NCI-H1105 treated with DMSO at 0.1 percent for 48 hours (cell line): ENCODE measurements at places on chromosomes 6 and 20.

DNA sequence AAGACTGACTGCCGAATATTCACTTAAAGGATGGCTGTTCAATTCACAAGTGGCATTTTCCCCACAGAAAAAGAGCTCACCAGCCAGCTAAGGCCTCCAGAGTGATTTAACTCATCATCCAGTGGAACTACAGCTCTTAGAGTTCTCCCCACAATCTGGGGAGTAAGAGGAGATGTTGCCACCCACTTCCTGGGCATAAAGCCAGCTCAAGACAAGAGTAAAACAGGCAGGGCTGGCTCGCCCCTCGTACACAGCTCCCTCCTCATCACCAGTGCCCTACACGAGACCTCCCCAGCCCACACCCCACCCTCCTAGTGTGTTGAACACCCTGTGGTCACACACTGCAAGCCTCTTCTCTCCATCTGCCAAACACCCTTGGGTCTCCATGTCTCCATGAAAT lies 47.2 kb upstream of the IPCEF1 start:
- DNase-seq, result peak; percentile 27

DNA sequence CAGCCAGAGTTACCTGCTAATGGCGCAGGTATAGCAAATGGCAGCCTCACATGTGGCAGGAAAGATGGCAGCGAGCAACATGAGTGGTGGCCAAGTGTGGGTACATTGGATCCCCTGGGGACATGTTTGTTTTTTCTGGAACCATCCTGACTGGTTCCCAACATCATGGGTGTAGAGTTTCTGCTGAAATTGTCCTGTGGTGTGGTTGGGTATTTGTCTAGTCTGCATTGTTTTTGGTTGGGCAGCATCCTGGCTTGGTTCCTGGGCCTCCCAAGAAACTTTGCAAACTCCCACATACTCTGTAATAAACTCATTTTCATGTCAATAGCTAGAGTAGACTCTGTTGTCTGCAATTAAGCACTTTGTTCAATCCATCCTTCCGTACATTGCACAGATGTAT lies 282.6 kb downstream of the CDC5L start:
- no peak for DNase-seq

- no peak for DNase-seq
These were observed 793.6 kb downstream of the TFAP2A start for GRCh38 chr6:9621276-9621675.

- DNase-seq, result no peak
These were observed 7.4 kb upstream of the KIF16B start for GRCh38 chr20:16580620-16581019.

DNA sequence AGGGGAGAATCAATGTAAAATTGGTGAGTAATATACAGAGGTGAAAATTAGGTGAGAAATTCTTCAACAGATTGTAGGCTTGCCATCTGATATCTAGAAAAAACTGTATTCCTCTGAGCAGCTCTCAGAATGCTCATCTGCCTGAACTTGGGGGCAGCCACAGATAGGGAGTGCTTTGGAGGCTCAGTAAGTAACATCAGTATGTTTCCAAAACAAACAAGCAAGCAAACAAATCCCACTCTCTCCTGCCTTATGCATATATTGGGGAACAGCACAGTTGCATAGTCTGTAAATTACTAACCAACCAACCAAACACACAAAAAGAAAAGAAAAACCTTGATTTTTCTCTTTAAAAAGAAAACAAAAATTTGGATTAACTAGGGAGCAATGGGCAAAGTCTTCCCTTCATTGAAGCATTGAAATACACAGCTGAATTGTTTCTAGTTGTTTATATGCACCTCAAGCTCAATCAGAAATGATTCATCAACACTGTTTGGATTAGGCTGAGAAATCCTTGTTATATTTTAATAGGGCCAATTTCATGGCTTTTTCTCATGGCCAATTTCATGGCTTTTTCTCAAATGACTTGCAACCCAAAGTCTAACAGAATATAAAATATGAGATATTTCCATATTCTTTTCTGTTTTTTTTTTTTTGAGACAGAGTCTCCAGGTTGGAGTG lies 50.1 kb upstream of the DEK start:
- no peak for DNase-seq

GRCh38 chr6:157521362-157522335 lies 140.7 kb downstream of the ZDHHC14 start:
- no peak for DNase-seq

- DNase-seq, result peak; percentile 95
These were observed 314.7 kb downstream of the EPM2A start for GRCh38 chr6:145420599-145420998.

GRCh38 chr6:133337308-133337707 lies 96.2 kb downstream of the EYA4 start:
- DNase-seq, result no peak

GRCh38 chr20:24985802-24986201 lies 6.7 kb downstream of the APMAP start:
- DNase-seq, result no peak

DNA sequence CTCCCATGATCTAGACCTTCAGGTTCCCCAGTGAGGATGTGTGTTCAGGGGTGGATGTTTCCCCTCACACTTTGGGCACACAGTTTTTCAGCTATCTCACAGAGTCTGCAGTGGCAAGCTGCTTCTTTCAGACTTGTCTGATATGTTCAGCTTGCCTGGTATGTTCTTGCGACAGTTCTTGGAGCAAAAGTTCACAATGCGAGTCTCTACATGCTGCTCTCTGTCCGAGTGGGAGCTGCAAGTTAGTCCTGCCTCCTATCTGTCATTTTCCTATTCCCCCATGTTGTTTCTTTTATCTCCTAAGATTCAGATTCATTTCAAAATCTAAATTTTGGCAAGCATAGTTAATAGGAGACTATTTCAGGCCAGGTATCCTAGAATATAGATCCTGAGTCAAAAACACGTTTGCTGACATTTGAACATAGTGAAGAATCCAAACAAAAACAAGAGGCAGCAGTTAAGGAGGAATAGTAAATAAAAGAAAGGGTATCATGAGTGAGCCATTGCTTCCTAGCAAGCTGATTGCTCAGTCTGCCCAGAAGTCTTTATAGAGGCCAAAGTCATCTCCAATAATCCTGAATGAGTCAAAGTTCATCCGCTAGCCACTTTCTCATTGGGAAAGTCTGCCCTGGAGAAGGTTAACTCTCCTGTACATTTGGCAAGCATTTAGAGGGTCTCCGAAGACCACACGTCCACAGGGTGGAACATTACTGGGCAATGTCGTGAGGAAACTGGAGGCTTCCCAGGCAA lies 140.2 kb upstream of the MOCS1 start:
- no peak for DNase-seq

DNA sequence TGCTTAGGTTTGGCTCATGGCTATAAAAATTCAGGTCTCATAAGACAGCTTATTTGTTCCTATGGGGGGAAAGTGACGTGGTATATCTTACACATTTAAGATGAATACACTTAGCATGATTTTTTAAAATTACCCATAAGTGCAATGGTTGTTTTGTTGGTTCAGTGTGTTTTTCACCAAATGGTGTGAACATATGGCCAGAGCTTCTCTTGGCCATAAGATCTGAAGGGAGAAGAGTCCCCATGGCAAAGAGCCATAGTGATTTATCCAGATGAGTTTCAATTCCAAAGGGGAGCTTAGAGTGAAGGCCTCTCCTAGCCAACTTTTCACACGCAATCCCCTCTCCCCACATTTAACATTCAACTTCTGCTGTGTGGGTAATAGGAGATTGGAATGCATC lies 107.6 kb downstream of the TMEM242 start:
- no peak for DNase-seq

- no peak for DNase-seq
These were observed 62.2 kb downstream of the MYLK4 start for GRCh38 chr6:2688401-2689064.

- DNase-seq, result no peak
These were observed 116.5 kb upstream of the F13A1 start for GRCh38 chr6:6436946-6437345.

- no peak for DNase-seq
These were observed 80.5 kb downstream of the FILIP1 start for GRCh38 chr6:75412969-75413662.

DNA sequence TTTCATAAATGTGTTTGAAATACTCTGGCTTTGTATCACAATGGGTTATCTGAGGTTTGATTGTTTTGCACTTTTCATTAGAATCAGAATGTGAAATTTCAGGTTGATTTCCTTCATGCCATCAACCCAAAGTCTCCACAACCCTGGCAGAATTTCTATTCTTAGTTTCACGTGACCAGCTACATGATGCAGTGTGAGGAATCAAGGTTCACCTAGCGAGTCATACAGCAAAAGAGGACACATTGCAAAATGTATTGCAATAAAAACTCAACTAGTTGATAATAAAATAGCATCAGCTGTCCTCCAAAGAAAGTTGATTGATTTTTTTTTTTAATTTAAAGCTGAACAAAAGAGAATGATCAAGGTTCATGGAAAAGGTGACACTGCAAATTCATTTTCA lies 2.2 kb downstream of the HAO1 start:
- DNase-seq, result no peak

DNA sequence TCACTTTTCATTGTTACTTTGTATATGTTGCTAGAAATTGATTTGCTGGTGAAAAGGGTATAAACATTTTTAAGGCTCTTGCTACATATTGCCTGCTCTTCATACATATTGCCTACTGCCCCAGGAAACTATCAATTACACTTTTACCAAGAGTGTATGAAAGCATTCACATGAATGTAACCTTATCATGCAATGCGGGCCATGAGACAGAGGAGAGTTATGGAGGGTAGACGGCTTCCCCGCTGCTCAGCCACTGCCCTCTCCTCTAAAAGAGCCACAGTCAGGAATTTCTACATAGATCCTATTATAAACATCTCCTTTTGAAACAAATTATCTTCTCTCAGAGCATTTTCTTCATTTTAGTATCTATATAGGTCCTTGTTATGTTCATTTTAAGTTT lies 264.4 kb downstream of the ESR1 start:
- no peak for DNase-seq

DNA sequence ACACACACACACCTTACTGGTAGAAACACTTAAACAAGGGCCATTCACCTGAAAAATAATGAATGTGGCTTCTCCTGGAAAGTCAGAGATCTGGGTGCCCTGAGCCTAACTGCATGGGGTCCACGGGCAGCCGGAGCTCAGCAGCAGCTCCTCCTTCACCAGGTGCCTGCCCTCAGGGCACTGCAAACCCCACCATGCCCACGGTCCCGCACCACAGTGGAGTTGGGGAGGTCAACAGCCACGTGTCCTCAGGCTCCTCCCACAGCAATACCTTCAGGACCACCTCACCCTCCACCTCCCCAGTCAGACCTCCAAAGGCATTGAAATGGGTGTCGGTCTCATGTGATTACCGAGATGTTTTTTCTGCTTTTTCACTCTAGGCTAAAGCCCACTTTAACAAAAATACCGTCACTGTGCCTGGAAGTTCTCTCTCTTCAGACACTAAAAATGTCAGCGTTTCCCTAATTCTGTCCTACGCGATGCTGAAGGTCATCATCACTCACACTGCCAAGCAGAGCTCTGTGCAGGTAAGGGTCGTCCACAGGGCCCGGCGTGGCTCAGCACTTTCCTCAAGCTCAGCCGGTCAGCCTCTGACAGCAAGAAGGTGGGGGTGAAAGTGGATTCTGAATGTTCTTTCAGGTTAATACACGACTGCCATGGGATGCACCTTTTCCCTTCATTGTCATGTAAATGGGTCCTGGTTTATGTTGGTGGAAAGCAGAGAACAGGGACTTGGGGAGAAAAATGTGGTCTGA lies 48.9 kb downstream of the CDK5RAP1 start:
- no peak for DNase-seq

GRCh38 chr6:154458565-154459470 lies 51.7 kb downstream of the CNKSR3 start:
- DNase-seq, result peak; percentile 23

- DNase-seq, result no peak
These were observed 3.8 kb downstream of the TOMM34 start for GRCh38 chr20:44956410-44956809.

DNA sequence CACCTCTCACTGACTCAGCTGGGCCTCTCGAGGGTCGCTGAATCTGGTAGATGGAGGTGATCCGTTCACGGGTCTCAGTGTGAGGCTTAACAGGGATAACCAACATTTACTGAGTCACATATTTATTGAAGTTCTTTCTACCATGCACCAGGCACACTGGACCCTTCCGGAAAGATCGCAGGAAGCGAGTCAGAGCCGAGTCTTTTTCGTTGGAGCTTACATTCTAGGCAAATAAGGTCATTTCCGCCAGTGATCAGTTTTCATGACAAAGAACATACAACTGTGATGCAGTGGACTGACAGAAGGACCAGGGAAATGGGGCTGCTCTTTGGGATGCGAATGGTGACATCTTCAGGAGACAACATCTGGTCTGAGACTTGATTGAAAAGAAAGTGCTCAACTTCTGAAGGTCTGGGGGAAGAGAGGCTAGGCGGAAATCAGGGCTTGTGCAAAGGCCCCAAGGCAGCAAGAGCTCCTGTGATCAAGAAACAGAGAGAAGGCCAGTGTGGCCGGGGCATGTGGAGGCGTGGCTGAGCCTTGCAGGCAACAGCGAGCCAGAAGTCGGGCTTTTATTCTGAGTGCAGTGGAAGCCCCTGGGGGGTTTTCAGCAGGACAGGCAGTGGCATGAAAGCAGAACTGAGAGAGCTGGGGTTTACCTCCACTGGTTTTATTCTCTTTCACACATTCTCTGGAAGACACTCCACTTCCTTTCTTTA lies 56.7 kb downstream of the APCDD1L start:
- no peak for DNase-seq

- no peak for DNase-seq
These were observed 18.1 kb downstream of the SLX4IP start for GRCh38 chr20:10453241-10453640.

GRCh38 chr6:105135907-105136430 lies 43.8 kb downstream of the POPDC3 start:
- peak; percentile 28 for DNase-seq

GRCh38 chr6:25934156-25934555 lies 3.7 kb upstream of the SLC17A2 start:
- no peak for DNase-seq

DNA sequence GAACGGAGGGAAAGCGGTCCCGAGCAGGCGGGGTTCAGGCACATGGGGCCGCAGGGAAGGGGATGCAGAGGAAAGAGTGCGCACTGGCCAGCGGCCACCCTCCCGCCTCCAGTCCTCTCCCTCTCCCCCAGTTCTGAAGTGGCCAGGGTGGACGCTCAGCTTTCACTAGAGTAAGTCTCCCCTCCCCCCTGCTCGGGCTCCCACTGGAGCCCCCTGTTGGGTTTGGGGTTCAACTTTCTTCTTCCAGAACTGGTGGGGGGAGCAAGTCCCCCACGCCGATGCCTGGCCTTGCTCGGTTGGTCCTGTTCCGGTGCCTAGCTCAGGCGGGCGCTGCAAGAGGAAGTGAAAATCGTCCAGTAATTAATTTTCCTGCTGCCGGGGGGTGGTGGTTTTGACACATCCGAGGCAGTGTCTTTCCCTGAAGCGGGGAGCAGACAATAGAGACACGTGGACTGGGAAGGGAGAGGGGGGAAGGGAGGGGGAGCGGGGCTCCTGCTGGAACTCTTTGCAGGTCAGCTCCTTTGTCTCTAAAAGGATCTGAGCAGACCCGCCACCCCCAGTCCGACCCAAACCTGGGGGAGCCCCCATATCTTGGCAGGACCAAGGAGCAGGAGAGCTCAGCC lies 824 bp upstream of the SCRT2 start:
- peak; percentile 41 for DNase-seq
